Bronchial epithelial cell (primary cell): ENCODE measurements at places on chromosomes 13 and 19.

GRCh38 chr13:102584434-102584833, 12.4 kb upstream of the TPP2 start:
- DNase-seq, result no peak

DNA sequence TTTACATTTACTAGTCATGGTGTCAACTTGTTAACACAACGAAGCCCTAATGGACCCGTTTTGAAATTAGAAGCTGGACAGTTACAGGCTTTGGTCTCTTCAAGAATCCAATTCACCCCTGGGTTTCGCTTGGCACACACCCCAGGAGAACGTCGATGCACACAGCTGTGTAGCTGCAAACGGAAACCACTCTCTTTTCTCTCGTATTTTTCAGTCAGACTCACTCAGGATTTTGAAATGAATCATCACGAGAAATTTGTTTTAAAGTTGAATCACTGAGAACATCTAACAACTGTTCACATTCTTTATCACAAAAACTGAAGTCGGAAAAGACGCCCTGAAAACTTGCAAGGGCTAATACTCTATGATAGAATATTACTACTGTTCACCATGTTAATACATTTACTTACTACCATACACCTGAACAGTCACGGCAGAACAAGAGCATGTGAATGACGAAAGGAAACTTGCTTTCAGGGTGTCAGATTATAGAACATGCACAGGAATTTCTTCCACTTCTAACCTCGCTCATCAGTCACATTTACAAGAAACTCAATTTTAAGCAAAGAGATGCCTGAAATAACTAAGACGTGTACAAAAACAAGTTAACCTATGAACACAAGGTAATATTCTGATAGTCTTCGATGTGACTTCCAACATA, 4.7 kb downstream of the PNMA8A start:
- peak; percentile 87 for DNase-seq

DNA sequence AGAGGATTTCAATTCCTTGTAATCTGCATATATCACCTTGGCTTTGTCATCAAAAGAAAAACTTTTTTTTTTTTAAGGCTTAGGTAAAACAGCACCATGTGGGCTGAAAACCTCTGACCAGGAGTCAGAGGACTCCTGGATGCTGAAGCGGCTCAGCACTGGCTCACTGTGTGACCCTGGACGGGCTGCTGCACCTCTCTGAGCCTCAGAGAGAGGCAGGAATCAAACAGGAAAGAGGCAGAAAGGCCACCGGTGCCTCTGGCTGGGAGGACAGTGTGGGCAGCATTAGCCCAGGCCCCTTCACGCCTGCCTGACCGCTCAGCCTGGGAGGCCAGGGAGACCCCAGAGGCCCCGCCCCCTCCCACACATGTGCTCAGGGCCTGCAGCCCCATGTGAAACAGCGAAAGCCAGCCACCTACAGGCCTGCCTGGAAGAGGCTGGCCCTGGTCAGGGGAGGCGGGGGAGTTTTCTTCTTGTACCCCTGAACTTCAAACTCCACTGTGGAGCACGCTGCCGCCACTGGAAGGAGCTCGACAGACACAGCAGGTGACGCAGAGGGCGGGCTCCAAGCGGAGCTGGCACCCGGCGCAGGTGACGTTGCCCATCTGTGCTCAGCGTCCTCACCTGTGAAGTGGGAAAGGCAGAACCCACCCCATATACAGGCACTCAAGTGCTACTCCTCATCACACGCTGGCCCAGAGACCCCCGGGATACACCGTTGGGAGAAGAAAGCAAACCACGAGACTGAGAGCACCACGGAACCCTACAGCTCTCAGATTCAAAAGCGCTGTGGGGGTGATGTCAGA, 39.7 kb downstream of the MLLT1 start:
- DNase-seq, result no peak

DNA sequence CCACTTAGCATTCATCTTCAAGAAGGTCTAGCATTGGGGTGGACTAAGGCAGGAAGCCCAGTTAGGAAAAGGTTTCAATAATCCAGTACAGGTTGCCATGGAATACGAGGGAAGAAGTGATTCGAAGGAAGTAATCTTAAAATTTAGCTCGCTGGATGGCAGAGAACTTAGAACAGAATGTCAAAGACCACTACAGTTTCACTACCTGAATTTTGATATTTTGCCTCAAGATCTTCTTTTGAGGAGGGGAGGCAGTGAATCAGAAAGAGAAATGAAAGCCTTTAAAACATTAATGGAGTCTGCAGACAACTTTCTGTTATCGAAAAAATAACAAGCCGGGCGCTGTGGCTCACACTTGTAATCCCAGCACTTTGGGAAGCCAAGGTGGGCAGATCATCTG, 7.0 kb upstream of the RAB8A start:
- DNase-seq, result peak; percentile 45

DNA sequence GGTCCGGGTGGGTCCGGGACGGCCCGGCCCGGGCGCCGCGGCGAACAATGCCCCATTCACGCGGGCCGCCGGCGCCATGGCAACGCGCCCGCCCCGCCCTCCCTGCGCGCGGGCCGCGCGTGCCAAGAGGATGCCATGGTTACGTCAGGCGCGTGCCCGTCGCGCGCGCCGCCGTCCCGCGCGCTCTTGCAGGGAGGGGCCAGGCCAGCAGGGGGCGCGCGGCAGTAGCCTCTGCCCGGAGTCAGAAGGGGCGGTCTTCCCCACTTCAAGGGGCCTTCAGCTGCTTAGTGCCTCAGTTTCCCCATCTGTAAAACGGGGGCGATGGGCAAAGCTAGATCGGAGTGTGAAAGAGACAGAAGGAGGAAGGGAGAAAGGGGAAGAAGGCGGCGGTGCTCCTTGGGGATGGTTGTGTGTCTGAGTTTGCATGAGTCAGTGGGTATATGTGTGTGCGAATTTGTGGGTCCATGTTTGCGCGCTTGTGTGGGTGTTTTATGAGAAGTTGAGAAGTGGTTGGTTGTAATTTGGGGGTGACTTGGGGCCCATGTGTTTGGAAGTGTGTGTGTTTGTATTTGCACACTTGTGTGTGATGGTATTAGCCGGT, 11.6 kb upstream of the NFIX start:
- DNase-seq, result peak; percentile 31

DNA sequence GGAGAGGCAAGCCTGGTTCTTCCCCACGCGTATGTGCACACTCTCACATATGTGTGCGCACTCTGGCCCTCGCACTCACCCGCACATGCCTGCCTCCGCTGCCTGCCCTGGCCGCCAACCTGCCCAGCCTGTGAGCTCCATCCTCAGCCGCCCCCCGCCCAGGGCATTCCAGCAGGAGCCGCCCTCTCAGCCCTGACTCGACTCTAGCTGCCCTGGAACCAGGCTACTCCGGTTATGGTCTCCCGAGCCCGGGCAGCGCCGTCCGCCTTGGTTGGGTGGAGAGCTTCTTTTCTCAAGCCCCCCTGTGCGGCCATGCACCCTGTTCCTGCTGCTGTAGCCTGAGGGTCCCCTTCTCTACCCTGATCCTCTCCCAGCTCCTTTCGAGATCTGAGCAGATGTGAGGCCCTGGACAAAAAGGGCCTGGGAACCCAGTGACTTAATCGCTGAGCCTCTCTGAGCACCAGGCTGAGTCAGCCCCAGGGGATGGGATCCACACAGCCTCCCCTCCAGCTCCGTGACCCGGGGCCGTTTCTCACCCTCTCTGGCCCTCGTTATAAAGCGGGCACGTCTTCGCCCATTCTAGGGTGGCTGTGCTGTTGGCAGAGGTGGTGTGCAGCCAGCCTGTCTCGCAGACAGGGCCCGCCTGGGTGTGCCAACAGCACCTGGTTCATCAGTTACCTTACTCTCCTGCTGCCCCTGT, 191.5 kb downstream of the TEX29 start:
- DNase-seq, result no peak

DNA sequence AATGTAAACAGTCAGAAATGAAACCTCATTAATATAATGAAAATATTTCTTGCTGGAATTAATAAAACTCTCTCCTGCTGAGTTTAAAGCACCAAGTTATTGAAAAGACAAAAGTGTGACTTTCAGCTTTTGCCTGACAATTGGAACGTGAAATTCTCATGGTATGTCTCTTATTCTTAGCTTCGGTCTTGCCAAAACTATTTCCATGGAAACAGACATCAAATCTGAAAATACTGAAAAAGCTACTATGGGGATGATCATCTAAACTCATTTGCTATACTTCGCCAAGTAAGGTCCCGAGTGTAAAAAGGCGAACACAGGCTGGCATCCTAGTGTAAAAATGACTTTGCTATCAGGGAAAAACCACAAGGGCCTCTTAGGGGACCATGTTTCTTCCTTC, 22.8 kb downstream of the HTR2A start:
- DNase-seq, result no peak

DNA sequence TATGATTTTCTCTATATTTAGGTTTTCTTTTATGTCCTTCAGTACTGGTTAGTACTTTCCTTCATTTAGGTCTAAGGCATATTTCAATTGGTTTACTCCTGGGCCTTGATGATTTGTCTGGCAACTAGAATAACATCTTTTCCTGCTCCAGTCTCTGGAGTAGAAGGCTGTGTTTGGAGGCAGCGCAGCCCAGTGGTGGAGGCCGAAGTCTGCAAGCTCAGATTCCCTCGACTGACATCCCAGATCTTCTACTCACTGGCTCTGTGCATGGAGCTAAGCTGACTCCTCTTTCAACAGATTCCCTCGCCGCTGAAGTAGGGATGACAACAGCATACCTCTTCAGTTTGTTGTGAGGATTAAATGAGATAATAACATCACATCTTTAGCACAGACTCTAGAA, 141.0 kb downstream of the RAP2A start:
- peak; percentile 27 for DNase-seq
